ENCODE measurements at places on chromosomes 5 and 9.
A peak's percentile ranks its signal among the peaks of the same experiment; 100 is the strongest.

GRCh38 chr9:109372246-109372645 is 51.4 kb upstream of the EPB41L4B start:
- DNase-seq = no peak

DNA sequence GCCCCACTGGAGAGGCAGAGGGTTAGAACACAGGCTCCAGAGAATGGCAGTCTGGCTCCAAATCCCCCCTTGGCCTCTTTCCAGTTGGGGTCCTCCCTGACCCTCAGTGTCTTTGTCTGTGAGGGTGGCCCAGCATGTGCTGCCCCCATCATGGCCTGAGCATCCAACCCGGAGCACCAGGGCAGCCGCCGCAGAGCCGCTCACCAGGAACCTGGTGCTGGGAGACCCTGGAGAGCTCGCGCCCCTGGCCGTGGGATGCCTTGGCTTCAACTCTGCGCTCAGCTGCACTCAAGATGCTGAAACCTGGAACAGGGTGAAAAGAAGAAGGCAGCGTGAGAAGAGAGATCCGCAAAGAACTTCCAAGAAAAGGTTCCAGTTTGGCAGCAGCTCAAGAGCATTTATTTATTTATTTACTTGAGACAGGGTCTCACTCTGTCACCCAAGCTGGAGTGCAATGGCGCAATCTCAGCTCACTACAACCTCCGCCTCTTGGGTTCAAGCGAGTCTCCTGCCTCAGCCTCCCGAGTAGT is 3.8 kb downstream of the CCDC187 start:
- no peak for DNase-seq

GRCh38 chr5:117463881-117464570 is 889.4 kb upstream of the SEMA6A start:
- peak; percentile 66 for DNase-seq

- no peak for DNase-seq
Measured at GRCh38 chr5:170360709-170361108, 28.5 kb downstream of the KCNMB1 start.

DNA sequence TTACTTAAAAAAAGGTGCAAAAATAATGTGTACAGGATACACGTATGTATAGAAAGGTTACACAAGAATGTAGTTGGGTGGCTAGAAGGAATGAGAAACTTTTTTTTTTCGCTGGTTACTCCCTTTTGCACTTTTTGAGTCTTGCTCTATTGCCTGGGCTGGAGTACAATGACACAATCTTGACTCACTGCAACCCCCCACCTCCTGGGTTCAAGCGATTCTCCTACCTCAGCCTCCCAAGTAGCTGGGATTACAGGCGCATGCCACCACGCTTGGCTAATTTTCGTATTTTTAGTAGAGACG is 15.8 kb downstream of the FBXW11 start:
- no peak for DNase-seq

DNA sequence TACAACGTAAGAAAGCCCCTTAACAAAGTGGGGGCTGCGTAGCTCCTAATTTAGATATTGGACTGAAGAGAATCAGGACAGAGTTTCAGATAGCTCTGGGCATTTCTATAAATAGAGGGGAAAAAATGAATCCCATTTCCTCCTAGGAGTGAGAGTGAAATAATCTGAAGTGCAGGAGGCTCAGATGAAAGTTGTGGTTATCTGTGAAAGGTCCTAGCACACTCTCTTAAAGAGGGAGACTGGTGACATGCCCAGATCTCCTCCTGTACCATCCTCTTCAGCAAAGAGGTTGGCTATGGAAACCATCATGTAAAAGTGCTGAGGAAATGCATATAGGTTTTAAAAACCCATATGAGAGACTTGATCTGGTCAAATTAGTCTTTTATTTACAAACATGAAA is 143.4 kb downstream of the GABRB2 start:
- DNase-seq = no peak

DNA sequence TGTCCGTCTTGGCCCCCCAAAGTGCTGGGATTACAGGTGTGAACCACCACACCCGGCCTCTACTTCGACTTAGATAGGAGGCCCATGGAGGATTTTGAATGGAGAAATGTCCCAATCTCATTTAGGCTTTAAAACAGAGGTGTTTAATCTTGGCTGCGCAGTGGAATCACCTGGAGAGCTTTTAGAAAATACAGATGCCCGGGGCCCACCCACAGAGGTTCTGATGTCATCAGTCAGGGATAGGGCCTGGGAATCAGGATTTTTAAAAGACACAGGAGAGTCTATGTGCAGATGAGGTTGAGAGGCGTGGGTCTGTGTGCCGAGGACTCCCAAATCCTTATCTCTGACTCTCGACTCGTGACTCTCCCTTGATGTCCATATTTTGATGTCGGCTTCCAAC is 124.0 kb upstream of the BOD1 start:
- DNase-seq = no peak

DNA sequence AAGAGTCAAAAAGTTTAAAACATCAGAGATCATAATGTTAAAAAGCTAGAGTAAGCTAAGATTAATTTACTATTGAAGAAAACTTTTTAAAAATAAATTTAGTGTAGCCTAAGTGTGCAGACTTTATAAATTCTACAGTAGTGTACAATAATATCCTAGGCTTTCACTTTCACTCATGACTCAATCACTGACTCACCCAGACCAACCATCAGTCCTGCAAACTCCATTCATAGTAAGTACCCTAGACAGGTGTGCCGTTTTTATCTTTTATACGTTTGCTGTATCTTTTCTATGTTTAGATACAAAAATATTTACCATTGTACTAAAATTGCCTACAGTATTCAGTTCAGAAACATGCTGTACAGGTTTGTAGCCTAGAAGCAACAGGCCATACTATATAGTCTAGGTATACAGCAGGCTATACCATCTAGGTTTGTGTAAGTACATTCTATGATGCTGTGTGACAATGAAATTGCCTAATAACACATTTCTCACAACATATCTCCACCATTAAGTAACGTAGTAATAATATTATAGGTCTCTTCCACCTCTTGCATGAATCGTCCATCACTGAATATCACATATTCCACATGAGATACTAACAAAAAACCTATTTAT is 59.2 kb downstream of the MEGF9 start:
- no peak for DNase-seq

- no peak for DNase-seq
Measured at GRCh38 chr5:141517312-141517711, 28.4 kb downstream of the PCDHGC5 start.

Measured in NCI-H2171 treated with DMSO at 0.1 percent for 48 hours (cell line).